ENCODE measurements at places on chromosomes 11 and 22.

- no peak for DNase-seq
Observed at GRCh38 chr11:298406-299065, 790 bp downstream of the IFITM5 start.

GRCh38 chr11:101082813-101083212 is 46.8 kb downstream of the PGR start:
- no peak for DNase-seq

- DNase-seq, result no peak
Observed at GRCh38 chr22:41608386-41608785, 12.5 kb downstream of the DESI1 start.

GRCh38 chr11:9280655-9281301 is 15.6 kb upstream of the DENND5A start:
- DNase-seq, result no peak

GRCh38 chr11:21653951-21654421 is 538.9 kb upstream of the ANO5 start:
- DNase-seq, result no peak

DNA sequence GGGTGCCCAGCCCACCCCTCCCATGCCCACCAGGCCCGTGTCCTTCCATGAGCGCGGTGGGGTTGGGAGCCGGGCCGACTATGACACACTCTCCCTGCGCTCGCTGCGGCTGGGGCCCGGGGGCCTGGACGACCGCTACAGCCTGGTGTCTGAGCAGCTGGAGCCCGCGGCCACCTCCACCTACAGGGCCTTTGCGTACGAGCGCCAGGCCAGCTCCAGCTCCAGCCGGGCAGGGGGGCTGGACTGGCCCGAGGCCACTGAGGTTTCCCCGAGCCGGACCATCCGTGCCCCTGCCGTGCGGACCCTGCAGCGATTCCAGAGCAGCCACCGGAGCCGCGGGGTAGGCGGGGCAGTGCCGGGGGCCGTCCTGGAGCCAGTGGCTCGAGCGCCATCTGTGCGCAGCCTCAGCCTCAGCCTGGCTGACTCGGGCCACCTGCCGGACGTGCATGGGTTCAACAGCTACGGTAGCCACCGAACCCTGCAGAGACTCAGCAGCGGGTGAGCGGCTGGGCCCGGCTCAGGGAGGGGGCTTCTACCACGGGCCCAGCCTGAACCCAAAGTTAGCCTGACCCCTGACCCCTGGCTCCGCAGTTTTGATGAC is 3.0 kb downstream of the PKP3 start:
- no peak for DNase-seq

DNA sequence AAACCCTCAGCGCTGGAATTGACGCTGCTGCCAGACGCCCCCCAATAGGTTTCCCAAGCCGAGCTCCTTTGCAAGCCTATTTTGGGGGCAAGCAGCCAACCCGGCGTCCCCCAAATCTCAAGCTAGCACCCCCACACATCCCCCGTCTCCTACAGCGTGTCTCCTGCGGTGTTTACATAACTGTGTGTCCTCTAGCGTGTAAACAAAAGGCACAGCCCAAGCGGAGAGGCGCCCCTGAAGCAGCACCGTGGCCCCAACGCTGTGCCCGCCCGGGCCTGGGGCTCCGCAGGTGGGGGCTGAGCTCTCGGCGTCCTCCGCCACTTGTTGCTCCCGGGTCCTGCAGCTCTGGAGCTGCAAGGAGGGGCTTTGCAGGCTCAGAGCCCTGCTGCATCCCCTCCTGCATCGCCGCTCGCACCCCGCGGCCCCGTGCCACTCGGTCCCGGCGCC is 1.6 kb downstream of the CADM1 start:
- DNase-seq, result no peak

- no peak for DNase-seq
Observed at GRCh38 chr22:31917227-31917921, 27.0 kb upstream of the YWHAH start.

DNA sequence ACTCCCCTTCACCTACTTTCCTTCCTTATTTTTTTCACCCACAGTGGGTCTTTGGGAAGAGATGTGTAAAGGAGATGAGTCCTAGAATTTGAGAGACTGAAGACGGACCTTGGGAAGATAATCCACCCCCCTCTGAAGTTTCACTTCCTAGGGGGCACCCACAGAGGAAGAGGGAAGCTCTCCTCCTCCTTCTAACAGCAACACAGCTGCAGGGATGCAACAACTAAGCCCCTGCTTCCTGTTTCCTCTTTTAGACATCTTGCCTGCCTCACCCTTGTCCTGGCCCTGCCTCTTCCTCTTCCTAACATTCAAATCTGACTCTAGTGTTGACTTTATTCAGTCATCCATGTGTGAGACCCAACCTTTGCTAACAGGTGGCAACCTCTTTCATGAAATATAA is 424.6 kb downstream of the BUD13 start:
- DNase-seq, result no peak

DNA sequence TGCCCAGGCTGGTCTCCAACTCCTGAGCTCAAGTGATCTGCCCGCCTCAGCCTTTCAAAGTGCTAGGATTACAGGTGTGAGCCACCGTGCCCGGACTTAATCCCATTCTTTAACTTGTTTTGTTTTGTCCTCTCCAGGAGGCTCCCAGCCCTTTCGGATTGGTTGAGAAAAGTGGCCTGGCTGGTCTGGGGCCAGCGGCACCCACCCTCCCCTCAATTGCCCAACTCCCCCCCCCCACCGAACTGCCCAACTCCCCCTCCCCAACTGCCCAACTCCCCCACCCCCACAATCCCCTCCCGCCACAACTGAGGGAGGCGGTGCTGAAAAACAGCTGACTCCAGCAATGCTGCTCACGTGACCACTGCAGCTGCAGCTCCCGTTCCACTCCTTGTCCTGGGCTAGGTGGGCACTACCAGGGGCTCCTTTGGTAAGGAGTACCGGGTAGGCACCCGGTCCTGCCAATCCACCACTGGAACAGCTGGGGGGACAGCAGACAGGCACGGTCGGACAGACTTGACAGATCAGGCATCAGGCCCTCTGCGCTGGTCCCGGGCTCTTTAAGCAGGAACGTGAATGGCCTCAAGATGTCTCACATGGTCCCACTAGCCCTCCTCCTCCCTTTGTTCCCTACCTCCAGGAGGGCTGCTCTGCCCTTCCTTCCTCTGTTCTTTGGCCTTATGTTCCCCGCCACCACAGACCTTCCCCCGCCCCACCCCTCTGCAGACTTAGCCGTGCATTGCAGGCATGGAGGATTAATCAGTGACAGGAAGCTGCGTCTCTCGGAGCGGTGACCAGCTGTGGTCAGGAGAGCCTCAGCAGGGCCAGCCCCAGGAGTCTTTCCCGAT is at the start of gene TCN2:
TCN2 (plus strand) TSS at position 720 of the 845 bp plus-strand sequence. CDS start 158 bp downstream, outside the sequence.
- no peak for DNase-seq

DNA sequence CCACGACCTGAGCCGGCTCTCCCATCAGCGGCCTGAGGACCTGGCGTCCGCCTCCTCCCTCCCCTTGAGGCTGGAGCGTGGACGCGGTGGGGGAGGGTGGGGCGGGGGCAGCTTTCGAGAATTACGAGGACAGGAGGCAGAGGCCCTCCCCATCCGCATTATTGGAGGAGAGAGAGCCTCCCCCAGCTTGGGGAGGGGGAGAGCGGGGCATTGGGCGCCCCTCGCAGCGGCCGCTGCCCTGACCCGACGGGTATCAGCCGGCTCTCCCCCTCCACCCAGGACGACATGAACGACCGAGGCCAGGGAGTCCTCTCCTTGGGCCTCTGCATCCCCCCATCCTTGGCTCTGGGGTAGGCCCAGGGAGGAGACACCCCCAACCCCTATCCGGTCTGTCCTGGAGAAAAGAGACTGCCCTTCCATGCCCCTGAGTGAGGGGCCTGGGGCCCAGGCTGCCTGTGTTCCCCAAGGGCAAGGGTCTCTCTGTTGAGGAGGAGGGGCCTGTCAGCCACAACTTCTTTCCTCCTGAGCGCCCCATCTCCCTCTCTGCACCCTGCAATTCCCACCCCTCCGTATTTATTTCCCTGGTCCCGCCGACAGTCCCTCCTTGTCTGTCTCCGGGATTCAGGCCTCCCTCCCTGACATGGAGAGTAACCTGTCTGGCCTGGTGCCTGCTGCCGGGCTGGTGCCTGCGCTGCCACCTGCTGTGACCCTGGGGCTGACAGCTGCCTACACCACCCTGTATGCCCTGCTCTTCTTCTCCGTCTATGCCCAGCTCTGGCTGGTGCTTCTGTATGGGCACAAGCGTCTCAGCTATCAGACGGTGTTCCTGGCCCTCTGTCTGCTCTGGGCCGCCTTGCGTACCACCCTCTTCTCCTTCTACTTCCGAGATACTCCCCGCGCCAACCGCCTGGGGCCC is 495 bp downstream of the GPR137 start:
- DNase-seq, result no peak

DNA sequence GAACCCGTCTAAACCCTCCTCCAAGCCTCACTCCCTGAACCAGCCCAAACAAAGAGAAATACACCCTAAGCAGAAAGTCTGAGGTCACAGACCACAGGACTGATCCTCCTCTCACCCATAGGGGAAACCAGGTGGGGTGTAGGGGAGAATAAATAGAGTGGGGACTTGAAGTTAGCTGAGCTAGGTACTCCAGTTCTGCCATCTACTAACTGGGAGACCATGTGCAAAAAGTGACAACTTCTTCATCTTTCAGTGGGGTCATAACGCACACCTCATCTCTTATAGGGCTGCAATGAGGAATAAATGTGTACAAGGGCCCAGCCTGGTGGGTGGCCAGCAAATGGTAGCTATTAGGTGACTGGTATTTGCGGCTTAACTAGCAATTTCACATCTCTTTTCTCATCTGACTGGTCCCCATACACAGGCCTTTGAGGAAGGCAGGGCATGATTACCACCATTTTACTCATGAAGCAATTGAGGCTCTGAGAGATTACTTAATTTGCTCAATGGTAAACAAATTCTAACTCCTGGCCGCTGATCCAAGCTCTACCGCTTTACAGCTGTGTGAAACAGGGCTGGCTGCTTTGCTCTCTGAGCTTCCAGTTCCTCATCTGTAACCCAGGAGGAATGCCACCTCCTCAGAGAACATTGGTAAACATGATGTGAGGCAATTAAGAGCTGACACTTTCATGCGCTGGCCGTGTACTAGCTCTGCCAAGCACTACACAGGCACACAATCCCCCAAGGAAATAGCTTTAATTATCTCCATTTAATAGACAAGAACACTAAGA is 16.6 kb downstream of the TBC1D10A start:
- DNase-seq, result no peak

DNA sequence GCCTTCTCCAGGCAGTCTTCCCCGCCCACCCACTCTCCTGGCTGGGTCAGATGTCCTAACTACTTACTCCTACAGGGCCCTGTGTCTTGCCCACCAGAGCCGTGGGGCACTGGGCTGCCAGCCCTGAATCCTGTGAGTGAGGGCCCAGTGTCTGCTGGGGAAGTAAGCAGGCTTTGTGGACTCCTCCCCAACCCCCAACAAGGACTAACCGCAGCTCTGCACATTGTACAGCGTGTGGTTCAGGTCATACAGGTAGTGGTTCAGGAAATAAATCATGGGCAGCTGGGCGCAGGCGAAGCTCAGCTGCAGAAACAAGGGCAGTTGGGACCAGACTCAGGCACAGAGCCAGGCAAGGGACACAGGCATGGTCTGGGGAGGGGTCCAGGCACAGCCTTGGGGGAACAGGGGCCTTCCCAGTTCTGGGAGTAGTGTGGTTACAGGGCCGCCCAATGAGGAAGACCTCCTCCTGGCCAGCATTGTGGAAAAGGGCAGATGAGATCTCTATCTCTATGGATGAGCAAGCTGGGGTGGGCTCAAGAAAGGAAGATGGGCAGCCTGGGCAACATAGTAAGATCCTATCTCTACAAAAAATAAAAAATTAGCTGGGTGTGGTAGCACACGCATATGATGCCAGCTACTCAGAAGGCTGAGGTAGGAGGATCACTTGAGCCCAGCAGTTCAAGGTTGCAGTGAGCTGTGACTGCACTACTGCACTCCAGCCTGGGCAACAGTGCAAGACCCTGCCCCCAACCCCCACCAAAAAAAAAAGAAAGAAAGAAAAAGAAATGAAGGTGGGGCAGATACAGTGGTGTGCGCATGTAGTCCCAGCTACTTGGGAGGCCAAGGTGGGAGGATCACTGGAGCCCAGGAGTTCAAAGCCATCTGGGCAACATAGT is 5.5 kb downstream of the UNC93B1 start:
- DNase-seq, result no peak

GRCh38 chr11:74671520-74672196 is 59.6 kb downstream of the CHRDL2 start:
- DNase-seq, result no peak

DNA sequence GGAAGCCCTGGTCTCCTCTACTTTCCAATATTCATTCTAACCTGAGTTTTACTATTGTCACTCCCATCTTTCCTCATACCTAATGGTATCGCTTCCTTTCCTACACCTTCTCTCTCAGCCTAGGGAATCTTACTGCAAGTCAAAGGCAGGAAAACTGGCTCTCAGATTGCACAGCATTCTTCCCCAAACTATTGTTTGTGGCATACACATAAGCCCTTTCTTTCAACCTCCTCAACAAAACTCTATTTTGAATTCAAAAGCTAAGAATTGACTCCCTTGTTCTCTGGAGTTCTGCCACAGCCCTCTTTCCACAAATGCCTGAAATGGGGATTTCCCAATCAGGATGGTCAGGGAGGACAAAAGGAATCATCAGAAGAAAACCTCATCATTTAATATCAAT is 181.5 kb downstream of the FAM76B start:
- DNase-seq, result no peak

DNA sequence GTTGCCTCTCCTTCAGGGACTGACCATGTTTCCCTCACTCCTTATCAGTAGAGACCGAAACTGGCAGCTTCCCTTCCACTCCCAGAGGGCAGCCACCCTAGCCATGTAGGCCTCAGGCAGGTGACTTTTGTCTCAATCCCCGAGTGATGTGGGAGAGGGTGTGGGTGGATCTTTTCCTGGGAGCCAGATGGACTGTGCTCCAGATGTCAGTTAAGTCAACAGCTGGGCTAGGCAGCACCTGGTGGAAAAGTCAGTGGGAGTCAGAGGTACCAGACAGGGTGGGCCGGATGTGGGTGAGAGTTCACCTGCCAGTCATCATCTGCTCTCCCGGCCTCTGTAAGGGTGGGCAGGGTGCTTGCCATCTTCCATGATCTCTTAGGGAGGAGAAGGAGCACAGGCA is 1.9 kb downstream of the BANF1 start:
- DNase-seq, result no peak

DNA sequence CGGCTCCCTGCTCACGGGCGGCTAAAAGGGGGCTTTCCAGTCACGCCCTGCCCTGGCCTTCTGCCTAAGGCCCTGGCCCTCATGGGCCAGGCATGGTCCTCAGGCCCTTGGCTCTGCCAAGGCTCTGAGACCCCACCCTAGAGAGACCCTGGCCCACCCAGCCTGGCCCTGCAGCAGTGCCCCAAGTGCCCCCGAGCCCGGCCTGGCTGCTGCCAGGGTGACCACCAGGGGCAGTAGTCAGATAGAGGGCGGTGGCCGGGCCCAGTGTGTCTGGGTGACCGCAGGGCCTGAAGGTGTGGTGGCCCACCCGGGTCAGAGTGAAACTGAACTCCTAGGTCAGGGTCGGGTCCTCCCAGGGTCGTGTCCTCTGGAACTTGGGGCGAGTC is 29.4 kb upstream of the CCDC188 start:
- DNase-seq, result no peak

GRCh38 chr11:125102510-125102909 is 8.9 kb downstream of the TMEM218 start:
- no peak for DNase-seq

- DNase-seq, result no peak
Observed at GRCh38 chr11:62588966-62589637, 2.2 kb downstream of the TUT1 start.

Data from glomerular endothelial cell (primary cell).